ENCODE measurements at places on chromosomes 7 and 10.

DNA sequence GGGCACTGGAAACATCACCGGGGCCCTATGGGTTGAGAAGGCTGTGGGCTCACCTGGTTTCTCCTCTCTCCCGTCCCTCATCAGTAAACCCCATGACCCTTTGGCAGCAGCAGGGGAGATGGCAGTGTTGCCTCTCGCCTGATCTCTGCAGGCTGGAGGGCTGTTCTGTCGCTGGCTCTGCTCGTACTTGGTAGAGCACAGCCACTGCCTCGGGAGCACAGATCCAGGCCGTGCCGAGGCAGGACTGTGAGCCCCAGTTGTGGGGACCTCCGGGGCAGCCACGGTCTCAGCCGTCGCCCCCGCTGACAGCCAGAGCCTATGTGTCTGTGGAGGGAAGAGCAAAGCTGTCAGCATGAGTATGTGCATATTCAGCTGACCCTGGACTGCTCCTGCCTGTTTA lies 94.9 kb downstream of the PTPRE start:
- no peak for DNase-seq

DNA sequence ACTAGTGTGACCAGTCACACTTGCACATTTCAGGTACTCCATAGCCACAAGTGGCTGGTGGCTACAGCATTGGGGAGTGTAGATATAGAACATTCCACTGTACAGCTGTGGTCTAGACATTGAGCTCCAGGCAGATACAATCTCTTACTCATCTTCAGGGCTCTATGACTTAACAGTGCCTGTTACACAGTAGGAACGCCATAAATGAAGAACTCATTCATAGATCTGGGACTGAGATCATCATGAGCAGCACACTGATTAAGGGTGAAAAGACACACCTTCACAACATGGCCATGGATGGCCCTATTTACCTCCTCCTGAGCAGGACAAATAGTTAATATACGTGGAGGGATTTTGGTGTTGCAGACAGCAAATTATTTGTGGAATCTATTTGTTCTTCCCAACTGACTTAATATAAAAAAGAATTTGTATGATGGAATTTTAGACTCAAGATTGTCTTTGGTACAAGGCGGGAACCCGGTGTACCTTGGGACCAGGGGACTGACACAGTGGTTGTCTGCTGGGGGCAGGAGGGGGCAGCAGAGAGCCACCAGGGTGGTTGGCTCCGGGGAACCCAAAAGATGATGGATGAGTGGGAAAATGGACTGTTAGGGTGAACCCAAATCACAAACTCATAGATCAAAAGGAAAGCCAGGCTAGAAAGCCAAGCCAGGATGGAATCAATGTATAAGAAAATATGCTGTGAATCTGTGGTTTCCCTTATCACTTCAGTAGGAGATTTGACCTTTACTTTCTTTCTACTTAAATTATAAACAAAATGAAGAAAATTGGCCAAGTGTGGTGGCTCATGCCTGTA lies 24.3 kb upstream of the CPA2 start:
- DNase-seq: peak; percentile 63

GRCh38 chr10:57362811-57363210 lies 904.9 kb downstream of the IPMK start:
- DNase-seq: no peak

DNA sequence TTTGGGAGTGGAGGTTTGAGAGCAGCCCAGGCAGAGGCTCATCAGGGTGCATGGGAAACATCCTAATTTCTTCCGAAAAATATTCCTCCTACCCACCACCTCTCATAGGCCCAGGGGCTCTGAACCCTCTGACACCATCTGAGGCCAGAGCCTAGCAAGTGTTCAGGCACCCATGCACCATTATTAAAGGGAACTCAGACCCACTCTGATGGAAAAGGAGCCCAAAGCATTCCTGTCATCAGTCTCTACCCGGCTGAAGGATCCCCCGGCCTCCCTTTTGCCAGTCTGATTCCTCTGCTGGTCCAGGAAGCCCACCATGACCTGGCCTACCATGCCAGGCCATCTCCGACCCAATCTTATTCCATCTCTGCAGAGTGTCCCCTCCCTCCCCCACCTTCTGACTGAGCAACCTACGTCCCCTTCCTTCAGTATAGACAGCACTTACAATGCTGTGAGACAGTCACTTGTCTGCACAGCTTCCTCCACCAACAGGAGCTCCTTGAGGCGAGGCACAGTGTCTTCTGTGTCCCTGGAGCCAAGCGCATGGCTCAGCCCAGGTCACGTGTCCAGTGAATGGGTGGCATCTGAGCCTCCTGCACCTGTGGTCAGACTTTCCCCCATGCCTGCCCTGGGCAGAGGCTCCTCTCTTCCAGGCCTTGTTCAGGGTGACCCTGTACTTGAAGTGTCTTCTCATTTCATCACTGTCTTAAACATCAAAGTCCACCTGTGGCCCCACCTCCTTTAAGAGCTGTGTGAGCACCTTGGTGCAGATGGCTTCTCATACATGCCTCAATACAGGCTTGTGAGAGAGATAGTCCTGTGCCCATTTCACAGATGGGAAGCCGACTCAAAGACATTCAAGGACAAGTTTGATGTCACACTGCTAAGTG lies 889 bp upstream of the GPR15LG start:
- DNase-seq: no peak

DNA sequence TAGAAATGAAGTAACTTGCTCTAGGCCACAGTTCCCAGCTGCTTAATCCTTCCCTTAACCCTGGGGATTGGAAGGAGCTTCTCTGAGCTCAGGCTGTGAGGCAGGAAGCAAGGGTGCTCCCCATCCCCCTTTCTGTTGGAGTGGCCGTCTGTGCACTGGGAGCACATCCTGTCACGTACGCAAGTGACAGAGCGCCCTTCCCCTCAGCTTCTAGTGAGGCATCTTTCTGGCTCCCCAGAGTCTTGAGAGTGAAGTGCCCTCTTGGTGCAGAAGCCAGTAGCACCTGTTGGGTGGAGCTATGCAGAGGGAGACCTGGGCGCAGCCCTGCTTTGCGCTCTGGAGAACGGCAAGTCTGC lies 47.8 kb downstream of the SHH start:
- no peak for DNase-seq

- peak; percentile 30 for DNase-seq
Observed at GRCh38 chr10:106942035-106942662, 222.4 kb downstream of the SORCS1 start.
